T47D (cell line): ENCODE measurements at places on chromosomes 3 and 15.
A peak's percentile ranks its signal among the peaks of the same experiment; 100 is the strongest.

- DNase-seq, result no peak
Measured at GRCh38 chr15:60096157-60096556, 92.0 kb downstream of the FOXB1 start.

GRCh38 chr3:101994386-101994785, 145.1 kb downstream of the NFKBIZ start:
- DNase-seq, result no peak

DNA sequence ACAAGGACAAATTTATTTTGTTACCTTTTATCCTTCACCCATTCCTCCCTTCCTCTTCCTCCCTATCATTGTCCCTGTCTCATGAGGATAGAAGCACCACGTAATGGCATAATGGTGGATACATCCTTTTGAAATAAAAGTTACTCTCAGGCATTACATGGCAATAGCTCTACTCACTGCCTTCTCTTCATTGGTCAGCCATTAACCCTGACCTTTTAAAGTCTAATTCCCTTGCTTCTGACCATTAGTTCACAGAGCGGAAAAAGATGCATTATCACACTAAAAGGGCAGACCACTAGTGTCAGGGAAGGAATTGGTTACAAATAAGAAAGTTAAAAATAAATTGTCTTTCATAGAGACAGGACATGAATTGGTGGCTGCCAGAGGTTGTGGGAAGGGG, 54.6 kb upstream of the EIF1B start:
- DNase-seq, result no peak

GRCh38 chr15:27845535-27846369, 253.4 kb downstream of the OCA2 start:
- DNase-seq, result no peak

- DNase-seq, result no peak
Measured at GRCh38 chr3:56844536-56844935, 42.8 kb upstream of the ARHGEF3 start.

- no peak for DNase-seq
Measured at GRCh38 chr15:62964251-62964650, 78.3 kb upstream of the TPM1 start.

DNA sequence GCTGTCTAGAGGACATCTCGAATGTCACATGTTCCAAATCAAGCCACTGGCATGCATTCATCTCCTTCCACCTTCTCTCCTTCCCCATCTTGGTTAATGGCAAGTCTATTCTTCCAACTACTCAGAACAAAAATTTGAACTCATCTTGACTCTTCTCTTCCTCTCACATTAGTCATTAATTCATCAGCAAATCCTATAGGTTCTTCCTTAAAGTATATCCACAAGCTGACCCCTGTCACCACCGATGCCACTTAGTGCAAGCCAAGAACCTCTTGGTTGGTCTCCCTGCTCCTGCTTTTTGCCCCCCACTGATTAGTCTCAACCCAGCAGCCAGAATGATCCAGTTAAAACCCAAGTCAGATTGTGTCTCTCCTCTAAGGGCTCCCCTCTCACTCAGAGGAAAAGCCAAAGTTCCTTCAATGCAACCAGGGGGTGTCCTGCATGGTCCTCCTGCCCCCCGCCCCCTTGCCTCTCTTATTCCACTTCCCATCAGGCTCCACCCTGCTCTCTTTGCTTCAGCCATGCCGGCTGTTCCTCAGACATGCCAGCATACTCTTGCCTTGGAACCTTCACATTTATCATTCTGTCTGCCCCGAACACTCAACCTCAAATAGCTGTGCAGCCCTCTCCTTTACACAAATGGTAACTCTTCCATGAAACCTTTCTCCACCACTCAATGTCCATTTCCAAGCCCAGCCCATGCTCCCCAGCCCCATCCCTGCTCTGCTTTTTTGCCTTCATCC, 1.0 kb upstream of the GALNT15 start:
- DNase-seq, result no peak

GRCh38 chr3:15401936-15402335, 25.4 kb downstream of the METTL6 start:
- DNase-seq, result no peak

DNA sequence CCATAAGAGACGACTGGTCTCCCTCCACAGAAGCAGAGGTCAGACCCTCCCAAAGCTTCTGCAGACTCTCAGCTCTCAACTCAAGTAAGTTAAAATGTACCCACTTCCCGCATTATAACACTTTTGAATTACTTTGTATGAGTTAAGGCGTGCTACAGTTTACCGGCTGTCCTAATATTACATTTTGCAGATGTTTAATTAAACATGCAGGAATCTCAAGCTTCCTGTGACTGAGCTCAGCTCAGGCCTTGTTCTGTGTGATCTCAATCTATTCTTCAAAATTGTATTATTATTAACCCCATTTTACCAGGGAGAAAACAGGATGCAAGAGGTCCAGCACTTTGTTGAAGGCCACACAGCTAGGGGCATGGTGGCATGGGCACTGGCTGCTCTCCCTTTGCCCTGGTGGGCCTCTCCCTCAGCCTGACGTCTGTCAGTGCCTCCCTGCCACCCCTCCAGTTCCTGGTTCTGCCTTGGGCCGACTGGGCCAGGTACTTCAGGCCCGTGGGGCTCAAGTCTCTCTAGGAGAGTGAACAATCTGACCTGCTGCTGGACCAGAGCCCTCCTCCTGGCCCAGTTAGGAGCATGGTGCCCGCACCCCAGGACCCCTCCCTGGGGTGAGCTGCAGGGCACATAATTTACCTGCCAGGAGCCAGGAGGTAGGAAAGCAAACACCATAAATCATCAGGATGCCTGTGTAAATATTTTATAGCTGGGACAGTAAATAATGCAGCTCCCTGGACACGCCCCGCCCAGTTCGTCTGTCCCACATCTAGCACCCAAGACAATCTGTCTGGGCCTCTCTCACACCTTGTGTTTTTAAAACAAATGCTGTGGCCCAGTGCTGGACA, 14.9 kb upstream of the RFT1 start:
- no peak for DNase-seq

DNA sequence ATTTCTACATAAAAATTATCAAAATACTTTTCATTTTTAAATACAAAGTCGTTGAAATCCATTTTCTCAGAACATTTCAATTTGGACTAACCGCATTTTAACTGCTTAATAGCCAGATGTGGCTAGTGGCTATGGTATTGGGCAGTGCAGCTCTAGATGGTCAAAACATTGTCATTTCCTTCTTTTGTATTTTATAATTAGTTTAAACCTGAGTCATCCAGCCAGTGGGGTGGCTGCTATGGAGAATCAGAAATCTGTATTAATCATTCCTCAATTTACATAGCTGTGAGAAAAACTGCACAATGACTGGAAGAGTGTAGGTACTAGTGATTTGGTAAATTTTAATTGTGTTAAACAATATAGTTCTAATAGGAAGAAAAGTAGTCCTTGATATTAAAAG, 245.3 kb downstream of the PDZRN3 start:
- no peak for DNase-seq

DNA sequence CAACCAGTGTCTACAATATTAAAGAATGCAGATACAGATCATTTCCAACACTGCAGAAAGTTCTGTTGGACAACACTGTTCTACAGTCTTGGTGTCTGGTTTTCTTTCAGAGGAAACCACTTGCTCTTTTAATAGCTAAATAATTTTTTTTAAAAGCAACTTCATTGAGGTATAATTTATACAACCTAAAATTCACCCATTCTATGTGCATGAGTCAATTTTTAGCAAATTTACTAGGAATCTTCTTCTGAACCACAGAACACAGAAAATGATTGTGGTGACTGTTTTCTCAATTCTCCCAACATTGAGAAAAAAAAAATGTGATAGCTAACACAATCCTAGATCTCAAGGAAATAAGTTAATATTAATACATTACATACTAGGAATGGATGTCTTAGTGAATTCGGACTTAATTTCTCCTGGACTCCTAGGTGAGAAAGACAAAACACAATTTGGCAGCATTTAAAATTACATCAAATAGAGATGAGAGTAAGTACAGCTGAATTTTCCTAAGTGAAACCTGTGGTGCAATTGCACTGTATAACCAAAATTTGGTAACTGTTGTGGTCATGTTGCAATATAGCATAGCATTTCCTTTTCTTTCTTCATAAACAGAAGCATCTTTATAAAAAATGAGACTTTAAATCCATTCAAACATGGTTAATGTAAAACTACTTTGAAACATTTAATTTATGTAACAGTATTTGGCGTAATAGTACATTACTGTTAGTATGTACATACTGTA, 15.3 kb upstream of the PLCL2 start:
- no peak for DNase-seq

DNA sequence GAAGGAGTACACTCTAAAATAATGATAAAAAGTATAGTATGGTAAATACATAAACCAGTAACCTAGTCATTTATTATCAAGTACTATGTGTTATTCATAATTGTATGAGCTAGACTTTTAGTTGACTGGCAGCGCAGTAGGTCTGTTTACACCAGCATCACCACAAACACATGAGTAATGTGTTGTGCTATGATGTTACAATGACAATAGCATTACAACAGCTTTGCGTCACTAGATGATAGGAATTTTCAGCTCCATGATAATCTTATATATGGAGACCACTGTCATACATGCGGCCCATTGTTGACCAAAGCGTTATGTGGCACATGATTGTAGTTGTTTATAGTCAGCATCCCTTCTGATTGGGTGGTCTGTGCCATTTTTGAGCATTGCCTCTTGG, 138.9 kb upstream of the UBE2E1 start:
- DNase-seq, result no peak

DNA sequence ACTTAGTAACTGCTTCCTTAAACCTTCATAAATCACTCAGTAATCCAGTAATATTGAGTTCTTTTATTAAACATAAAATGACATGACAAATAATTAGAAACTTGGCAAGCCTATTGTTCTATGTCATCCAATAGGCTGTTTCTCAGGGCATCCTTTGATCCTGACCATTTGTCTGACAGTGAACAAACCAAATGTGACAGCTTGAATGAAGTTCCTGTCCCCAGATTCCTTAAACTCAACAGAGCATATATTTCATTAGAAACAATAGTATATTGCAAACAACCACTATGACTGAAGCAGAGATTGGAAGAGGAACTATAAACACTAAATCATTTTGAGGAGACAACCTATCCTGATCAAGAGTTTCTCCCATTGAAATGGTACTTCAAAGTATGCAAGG, 113.6 kb upstream of the MDFIC2 start:
- DNase-seq, result no peak

GRCh38 chr3:189239616-189240015, 67.8 kb downstream of the TPRG1 start:
- DNase-seq, result no peak

DNA sequence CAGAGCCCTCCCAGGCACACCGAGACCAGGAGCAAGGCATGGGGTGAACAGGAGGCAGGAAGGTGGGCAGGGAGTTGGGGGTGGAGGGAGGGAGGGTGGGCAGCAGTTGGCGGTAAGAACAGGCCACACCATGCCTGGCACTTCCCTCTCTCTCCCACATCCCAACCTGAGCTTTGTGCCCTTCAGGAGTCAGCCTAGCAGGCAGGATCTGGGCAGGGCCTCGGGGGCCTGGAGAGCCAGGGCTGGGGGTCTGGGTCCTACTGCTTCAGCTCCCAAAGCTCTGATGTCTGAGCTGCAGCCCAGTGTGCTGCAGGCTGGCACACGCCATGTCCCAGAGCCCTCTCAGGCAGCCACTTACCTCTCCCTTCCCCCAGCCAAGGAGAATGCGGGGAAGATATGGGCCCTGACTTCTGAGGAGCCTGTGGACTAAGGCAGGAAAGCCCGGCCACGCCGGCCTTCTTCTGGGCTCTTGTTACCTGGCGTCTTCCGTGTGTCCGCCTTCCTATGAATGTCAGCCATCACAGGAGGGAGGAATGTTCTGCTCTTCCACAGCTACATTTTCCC, 2.9 kb upstream of the MYL3 start:
- DNase-seq, result no peak

GRCh38 chr3:38647217-38647970, 2.1 kb downstream of the SCN5A start:
- no peak for DNase-seq

- DNase-seq, result peak; percentile 13
Measured at GRCh38 chr15:38624244-38625205, 59.9 kb upstream of the RASGRP1 start.

DNA sequence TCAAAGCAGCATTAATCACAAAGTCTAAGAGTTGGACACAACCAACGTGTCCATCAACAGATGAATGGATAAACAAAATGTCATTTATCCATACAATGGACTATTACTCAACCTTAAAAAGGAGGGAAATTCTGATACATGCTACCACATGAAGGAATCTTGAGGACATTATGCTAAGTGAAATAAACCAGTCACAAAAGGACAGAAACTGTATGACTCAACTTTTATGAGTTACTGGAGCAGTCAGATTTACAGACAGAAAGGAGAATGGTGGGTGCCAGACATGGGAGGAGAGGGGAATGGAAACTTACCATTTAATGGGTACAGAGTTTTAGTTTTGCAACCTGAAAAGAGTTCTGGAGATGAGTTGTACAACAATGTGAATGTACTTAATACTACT, 43.0 kb upstream of the SEC13 start:
- no peak for DNase-seq

GRCh38 chr3:104951426-104951825, 415.3 kb upstream of the ALCAM start:
- no peak for DNase-seq

- DNase-seq, result no peak
Measured at GRCh38 chr3:149908424-149908957, 62.2 kb downstream of the PFN2 start.

GRCh38 chr3:195063581-195064193, 207.3 kb downstream of the XXYLT1 start:
- DNase-seq, result peak; percentile 50

DNA sequence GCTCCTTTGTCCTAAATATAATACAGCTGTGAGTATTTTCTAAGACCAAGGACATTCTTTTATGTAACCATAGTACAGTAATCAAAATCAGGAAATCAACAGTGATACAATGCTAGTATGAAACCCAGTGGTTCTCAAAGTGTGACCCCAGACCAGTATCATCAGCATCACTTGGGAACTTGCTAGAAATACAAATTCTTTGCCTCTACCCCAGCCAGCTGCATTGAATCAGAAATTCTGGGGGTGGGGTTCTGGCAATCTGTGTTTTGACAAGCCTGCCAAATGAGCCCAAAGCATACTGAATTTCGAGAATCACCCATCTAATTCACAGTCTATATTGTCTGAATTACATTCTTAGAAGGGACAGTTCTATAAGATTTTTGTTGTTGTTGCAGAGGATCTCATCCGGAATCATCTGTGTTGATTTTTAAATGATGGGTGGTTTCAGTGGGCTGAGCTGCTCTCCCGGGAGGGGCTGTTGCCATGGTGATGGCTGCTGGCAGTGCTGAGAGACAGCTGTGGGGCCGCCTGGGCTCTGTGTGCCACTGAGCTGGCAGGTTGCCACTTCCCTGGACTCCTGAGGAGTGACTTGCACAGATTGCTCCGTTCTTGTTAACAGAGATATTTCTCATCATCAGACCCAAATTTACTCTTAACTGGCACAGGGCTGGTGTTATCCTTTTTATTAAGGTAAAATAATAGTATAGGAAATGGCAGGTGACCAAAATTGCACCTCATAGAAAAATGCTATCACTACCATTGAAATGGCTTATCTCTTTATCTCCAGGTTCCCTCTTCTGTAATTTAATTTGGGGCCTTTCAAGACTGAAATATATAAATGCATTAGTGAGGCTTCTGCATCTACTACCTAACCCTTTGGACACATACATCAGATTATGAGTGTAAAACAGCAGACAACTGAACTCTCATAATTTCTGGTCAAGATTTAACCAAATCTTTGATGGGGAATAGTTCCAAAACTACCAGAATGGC, 56.5 kb downstream of the NEK11 start:
- no peak for DNase-seq

- no peak for DNase-seq
Measured at GRCh38 chr3:56795097-56795828, 6.5 kb downstream of the ARHGEF3 start.

GRCh38 chr3:11335056-11335608, 62.9 kb downstream of the ATG7 start:
- DNase-seq, result peak; percentile 47

- no peak for DNase-seq
Measured at GRCh38 chr3:146561879-146562278, 17.5 kb upstream of the PLSCR1 start.
